ENCODE measurements at places on chromosomes 7 and 10.

DNA sequence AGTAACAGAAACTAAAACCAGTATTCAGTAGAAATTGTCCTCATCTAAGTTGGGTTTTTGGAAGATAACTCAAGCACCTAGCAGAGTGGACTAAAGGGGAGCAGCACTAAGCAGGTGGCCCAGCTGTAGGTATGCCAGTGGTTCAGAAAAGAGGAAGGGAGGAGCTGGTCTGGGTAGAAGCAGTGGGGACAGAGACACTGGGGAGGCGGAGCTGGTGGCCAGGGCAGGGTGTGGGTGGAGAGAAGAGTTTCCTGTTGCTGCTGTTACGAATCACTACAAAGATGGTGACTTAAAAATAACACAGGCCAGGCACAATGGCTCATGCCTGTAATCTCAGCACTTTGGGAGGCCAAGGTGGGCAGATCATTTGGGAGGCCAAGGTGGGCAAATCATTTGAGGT is 136.2 kb downstream of the WDR11 start:
- DNase-seq = no peak

DNA sequence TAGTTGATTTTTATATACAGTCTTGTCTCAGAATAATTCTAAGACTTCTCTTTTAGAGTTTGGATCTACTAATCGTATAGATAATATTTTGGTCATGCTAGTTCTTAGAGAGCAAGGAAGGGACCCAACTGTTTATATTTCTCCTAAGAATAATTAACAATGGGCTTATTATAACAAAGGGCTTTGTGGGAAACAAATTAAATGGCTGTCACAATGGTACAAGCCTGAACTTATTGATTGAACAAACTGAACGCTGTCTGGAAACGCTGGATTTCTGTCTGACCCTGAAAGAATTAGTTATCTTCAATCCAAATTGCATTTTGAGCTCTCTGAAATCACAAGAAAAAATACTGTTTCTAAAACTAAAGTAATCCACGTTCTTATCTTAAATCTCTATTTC is 56.8 kb downstream of the CSTF2T start:
- no peak for DNase-seq

GRCh38 chr10:66822801-66823200 is 103.0 kb upstream of the LRRTM3 start:
- DNase-seq = no peak

- DNase-seq = no peak
Measured at GRCh38 chr7:109879287-109879828, 1211.6 kb upstream of the LRRN3 start.
